Renal cortex interstitium (tissue), 15 donors: ENCODE measurements at places on chromosomes 1 and 21. TPM values are rescaled to one million over a fixed set of nuclear protein-coding genes. Genes with fewer than 3 reads are reported as not detected.
A peak's percentile ranks its signal among the peaks of the same experiment; 100 is the strongest.

PLXNA2 gene
- polyA plus RNA-seq = 13.7 TPM

BSND gene
- 3.6 TPM for polyA plus RNA-seq

GRCh38 chr1:172390301-172390682, 30.2 kb upstream of the C1orf105 start:
- no peak for DNase-seq

- no peak for DNase-seq
Observed at GRCh38 chr21:42315296-42315891, at the start of gene TFF3. Gene TFF3 (minus strand): TSS chr21:42315409. CDS start chr21:42315374, 35 bp downstream.

DNA sequence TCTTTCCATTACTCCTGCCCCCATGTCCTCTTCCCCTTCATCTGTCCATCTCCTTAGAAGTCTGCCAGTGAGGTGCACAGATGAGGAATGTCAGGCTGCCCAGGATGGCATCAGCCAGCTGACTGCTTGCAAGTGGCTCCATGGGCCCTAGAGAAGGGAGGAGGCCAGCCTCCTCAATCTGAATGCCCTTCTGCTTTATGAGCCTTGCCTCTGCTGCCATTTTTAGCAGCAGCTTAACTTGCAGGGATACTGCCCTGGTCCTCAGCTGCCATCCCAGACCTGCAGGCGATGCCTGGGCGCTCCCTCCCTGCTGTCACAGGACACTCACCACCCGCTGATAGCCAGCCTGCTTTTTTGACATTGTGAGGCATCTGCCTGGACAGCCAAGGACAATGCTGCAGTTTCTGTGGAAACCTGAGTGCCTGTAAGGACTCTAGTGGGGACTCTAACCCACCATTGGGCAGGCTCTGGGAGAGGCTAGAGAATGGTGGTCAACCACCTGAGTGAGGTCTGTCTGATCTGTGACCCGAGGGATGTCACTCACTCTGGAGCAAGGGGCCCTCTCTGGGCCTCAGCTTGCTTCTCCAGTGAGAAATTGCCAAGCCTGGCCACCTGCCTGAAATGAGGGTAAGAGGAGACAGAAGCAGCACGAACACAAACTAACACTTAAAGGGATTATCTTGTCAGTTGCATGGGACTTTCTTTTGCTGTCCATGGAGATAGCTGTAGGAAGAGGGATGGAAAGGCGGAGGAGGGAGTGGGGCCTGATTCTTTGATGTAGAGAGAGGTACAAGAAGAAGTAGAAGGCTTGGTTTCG, 185.0 kb downstream of the MIS18A start:
- DNase-seq = no peak

GRCh38 chr1:27284425-27285273, 37.3 kb upstream of the TMEM222 start:
- peak; percentile 54 for DNase-seq

DNA sequence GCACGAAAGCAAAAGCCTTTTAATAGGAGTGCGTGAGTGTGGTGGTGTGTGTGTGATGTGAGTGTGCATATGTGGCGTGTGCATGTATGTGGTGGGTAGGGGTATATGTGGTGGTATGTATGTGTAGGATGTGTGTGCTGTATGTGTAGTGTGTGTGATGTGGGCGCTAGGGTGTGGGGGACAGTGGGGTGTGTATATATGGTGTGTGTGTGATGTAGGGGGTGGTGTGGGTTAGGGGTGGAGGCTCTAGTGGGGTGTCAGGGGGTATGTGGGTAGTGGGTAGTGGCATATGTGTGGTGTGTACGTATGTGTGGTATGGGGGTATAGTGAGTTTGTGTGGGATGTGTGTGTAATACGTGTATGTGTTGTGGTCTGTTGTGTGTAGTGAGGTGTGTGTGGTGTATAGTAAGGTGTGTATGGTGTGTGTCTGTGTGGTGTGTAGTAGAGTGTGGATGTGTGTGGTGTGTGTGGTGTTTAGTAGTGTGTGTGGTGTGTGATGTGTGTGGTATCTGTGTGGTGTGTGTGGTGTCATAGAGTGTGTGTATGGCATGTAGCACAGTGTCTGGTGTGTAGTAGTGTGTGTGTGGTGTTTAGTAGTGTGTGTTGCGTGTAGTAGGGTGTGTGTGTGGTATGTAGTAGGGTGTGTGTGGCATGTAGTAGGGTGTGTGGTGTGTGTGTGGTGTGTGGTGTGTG, 86.0 kb downstream of the SYT2 start:
- no peak for DNase-seq

DNA sequence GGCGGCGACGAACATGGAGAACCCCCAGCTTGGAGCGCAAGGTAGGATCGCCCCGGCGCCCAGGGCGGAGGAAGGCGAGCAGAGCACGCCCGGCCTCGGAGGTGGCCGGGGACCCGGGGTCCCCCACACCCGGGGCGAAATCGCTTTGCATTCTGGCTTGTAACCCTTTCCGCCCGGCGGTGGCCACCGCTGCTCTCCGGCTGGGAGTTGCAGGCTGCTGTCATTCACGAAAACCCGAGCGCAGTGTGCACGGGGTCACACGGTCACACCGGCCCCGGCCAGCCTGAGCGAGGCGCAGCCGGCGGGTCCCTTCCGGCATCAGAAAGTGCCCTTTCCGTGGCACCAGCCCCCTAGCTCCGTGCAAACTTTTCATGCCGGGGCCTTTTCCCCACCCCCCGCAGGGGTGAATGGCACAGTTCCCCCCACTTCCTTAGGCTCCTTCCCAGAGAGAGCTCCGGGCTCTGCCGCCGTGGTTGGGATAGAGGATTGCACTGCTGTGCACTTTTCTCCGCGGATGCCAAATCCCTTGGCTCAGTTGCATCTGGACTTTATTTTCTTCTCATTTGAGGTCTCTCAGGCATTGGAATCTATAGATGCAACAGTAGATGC, 802 bp downstream of the KAZN start:
- DNase-seq = no peak

- no peak for DNase-seq
Observed at GRCh38 chr1:224047538-224047937, 66.4 kb upstream of the FBXO28 start.

DNA sequence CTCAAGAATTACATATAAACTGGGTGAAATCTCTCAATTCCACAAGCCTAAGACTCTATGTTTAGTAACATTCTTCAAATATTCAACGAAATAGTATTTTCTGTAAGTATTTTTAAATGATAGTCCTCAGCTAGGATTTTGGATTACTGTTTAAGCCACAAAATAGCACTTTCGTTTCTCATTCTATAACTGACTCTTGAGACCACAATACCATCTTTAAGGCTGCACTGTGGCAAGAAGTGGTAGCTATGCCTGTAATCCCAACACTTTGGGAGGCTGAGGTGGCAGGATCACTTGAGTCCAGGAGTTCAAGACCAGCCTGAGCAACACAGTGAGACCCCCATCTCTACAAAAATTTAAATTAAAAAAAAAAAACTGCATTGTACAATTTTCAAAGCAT, 126.7 kb downstream of the CDC42BPA start:
- DNase-seq = no peak

GRCh38 chr1:229557913-229558414, 543 bp downstream of the ABCB10 start:
- DNase-seq = no peak

DNA sequence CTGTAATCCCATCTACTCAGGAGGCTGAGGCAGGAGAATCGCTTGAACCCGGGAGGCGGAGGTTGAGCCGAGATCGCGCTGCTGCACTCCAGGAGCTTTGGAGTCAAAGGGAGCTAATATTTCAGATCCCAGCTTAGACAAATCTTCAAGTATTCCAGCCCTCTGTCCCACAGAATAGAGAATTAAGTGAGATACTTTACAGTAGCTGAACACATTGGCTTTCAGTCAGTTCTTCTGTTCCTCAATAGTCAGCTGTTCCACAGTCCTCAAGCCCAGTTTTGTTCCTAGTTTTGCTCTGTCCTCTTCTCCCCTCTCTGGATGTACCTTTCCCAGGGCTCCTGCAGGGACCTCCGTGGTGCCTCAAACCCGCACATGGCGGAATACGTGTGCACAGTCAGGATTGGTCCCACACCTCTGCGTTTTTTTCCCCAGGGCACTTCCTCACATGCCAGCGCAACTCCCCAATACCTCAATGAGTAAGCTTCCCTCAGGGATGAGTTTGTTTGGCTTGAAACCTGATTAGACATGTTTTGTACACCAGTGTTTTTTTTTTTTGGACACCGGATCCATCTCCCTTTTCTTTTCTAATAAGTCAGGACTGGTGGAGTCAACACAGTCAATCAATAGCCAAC, 1.2 kb downstream of the MFN2 start:
- DNase-seq = no peak

GRCh38 chr21:31559368-31560119, 99.9 kb upstream of the SOD1 start:
- DNase-seq = peak; percentile 94
